NCI-H187 treated with DMSO at 0.1 percent for 48 hours (cell line): ENCODE measurements at places on chromosomes 2 and 18.

DNA sequence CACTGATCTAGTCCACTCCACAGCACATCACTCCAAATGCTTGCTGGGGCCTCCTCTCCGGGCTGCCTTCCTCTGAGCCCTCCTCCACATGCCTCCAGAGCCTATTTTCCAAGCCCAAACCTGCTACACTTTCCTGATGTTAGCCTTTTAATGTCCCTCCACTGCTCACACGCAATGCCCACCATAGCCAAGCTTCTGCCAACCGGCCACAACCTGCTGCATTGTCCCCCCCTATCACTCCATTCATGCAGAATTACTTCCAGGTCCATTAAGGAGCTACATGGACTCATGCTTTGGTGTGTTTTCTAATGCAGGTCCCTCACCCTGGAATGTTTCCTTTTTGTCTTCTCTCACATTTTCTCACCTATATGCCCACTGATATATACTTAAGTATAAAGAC is 129.3 kb downstream of the MARCHF4 start:
- no peak for DNase-seq

DNA sequence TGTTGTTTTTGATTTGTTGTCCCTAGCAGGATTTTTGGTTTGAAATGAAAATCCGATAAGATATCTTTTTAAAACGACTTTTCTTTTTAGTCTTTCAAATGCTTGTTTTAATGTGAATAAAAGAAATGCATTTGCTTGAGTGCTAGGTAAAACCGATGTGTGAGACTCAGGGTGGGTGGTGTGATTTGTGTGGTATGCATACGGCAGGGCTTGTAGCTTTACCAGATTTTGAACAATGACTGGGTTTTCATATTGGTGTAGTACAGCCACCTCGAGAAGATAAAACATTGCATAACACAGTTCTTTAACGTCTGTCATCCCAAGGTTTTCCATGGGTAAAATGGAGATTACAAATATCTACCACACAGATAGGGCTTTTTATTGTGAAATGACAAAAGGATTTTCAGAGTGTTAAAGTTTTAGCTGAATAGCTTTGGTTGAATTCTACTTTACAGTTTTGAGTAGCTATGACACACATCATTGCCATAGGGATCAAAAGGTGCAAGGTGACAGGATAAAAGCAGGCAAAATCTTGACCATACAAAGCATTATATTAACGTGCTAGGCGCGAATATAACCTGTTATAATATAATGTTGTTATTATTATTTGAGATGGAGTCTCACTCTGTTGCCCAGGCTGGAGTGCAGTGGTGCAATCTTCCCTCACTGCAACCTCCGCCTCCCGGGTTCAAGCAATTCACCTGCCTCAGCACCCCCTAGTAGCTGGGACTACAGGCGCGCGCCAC is 824 bp upstream of the ZNF638 start:
- no peak for DNase-seq

DNA sequence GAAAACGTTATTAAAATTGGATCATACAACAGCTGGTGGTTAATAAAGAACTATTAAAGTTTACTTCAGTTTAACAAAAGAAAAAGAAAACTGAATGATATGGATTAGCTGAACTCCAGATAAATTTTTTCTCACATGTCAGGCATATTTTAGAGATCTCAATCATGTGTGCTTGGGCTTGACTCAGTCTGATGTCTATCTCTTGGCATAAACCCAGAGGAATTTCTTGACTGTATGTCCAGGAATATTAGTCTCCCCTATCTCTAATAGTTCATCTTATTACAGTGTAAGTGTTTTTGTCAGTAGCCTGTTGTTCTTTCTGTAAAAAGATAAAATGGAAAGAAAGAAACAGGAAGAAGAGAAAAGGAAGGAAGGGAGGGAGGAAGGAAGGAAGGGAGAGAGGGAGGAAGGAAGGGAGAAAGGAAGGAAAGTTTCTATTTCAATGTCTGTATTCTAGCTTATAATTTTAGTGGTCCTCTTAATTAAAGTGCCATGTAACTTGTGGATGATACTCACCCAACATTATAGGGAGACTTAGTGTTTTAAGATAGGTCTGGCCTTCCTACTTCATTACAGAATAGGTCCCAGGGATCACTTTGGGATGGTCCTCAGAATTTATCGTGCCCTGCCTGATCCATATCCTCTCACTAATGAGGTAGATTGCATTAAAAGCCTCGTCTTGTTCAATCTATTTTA is 99.7 kb upstream of the UGP2 start:
- no peak for DNase-seq

GRCh38 chr2:212424082-212424481 is 114.5 kb downstream of the ERBB4 start:
- no peak for DNase-seq

DNA sequence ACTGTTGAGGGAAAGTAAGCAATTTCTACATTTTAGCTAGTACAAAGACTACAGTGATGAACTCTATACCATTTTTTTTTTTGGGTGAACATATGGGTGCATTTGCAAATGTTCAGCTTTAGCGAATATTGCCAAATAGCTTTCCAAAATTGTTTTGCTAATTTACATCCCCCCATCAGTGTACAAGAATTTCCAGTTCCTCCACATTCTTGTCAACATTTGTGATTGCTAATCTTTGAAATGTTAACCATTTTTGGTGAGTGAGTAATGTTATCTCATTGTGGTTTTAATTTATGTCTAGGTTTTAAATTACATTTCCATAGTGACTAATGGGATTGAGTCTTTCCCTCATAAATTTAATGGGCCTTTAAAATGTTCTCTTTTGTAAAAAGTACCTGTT is 16.4 kb upstream of the CNRIP1 start:
- DNase-seq, result no peak

- DNase-seq, result no peak
These were observed 79.1 kb upstream of the KCNH7 start for GRCh38 chr2:162917626-162918025.

GRCh38 chr2:197281421-197281820 is 29.2 kb downstream of the ANKRD44 start:
- DNase-seq, result no peak

DNA sequence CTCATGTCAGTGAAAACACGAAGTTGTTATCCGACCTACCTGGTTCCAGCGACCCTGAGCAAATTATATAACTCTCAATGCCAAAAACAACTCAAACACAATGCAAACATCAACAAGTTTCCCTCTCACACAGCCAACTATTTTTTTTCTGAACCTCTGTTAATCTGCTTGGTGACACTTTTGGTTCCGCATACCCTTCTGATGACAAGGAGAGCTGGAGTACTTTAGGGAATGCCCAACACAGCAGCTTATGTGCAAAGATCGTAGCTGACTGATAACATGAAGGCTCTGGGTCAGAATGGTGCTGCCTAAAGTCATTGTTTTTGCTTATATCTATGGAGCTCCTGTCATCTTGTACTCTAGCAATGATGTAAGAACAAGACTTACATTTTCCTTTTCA is 72.7 kb upstream of the CCDC68 start:
- DNase-seq, result no peak

DNA sequence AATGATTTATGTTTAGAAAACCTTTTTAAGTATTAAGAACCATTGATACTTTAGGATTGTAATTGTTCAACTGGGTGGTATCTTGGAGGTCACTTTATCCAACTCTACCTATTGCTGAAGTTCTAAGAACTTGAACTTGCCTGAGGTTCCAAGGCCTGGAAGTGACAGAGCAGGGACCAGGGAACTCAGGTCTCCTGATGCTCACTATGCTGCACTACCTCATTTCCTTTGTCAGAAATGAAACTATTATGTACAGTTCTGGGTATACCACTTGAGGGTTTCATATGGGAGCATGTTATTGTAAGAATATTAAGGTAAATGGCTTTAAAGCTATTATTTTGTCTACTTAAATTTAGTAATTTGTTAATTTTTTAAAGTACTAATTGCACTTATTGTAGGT is 3.0 kb downstream of the MBD5 start:
- no peak for DNase-seq

- no peak for DNase-seq
These were observed 306.4 kb downstream of the LPIN1 start for GRCh38 chr2:12052796-12053195.

DNA sequence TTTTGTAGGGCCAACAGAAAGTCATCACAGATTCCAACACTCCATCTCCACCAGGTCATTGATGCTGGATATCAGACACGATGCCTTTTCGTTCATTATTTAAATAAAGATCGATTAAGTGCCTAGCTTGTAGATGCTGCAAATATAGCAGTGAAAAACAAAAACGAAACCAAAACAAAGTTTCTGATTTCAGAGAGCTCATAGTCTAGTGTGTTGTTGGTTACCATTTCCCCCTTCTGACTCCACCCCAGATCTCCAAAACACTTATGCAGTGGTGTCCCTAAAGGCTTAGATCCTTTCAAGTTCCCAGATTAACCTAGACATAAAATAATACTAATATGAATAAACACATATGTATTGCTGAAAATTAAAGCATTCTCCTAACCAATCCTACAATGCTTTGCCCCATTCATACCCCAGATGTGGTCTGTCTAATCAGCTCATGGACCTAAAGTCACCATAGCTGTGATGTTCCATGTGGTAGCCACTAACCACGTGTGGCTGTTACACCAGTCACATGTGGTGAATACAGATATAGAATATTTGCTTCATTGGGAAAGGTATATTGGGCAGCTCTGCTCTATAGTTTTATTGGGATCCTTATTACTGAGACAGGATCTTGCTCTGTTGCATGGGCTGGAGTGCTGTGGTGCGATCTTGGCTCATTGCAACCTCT is 787.2 kb downstream of the TDRD15 start:
- DNase-seq, result no peak

GRCh38 chr18:46754661-46755292 is 2.1 kb downstream of the ST8SIA5 start:
- DNase-seq, result no peak

- DNase-seq, result no peak
These were observed 136.1 kb downstream of the SMAD7 start for GRCh38 chr18:48814490-48815178.

DNA sequence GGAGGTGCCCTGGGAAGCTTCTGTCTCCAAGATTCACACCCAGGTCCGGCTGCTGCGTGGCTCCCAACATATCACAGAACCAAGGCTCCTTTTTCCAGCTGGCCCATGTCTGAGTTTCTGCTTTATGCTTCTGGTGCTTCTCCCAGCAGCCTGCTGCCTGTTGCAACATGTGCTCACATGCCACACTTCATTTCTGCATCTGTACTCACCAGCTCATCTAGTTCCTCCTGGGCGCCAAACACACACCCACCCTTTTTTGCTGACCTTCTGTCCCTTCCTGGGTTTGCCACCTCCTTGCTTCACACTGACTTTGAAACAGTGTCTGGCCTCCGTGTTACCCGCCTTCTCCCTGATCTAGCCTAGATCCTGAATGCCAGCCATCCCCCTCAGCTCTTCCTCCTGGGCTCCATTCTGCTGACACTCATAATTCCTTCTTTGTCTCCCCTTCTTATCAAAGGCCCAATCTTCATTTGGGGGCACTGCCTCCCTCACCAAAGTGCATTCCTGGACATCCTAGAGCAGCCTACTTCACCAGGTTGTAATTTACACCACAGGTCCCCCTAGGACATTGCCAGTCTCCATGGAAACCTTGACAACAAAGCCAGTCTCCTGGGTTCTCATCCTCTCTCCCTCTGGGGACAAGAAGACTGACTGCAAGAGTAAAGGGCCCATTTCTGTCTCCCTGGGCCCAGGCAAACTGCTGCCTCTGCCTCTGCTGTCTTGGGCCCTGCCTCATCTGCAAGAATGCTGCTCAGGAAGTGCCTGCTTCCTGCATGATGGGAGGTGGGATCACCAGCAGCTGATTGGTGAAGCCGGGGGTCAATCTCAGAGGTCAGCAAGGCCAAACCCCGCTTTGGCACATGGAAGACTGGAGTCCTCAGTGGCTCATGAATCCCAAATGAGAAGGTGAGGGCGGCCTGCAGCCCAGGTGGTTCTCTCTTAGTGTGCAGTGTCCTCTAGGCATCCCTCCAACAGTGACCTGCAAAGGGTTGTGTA is 13.9 kb upstream of the PROM2 start:
- DNase-seq, result no peak
